GOT3 (cell line): ENCODE measurements at places on chromosomes 5 and 9.

DNA sequence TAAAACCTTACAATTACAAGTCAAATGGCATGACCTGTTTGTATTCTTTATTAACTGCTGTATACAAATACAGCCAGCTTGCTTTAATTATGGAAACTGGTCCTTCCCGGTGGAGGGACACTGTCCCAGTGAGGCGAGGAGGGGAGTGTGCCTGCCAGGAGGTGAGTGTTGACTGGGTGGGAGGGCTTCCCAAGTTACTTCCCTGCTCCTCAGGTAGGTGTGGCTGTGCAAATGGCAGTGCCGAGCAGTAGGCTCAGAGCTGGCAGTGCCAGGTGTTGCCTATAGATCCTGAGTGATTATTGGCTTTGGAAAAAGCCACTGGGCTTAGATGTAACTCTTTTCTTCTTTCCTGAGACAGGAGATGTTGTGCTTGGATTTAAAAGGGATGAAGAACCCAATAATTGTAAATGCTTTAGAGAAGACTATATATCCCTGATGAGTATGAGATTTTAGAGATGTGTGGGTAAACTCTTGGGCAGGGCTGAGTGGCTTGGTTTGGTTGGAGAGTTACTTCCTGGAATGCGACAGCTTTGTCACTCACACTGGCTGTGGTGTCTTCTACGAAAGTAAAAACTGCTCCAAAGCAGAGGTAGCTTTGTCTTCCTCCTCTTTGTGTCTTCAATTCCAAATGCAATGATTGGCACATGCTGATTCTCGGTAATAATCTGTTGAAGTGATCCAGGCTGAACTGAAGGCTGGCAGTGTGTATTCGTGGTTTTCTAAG, 43.7 kb downstream of the GLRX start:
- no peak for DNase-seq

GRCh38 chr9:95952471-95952870, 77.0 kb downstream of the ERCC6L2 start:
- DNase-seq: no peak

DNA sequence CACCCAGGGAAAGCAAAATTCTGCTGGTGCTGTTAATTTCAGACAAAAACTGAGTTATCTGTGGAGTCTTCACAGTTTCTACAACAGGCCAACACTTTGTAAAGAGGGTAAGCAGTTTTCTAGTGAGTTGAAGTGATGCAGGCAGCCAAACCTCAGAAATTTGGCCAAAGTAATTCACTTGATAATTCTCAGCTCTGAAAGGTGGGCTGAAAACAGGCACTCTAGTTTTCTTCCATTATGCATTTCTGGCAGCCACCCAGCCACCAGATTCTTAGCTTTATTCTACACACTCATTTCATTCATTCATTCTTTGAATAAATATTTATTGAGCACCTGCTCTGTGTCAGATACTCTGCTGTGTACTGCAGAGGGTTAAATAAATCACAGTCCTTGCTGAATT, 184.2 kb downstream of the RAB3C start:
- no peak for DNase-seq

DNA sequence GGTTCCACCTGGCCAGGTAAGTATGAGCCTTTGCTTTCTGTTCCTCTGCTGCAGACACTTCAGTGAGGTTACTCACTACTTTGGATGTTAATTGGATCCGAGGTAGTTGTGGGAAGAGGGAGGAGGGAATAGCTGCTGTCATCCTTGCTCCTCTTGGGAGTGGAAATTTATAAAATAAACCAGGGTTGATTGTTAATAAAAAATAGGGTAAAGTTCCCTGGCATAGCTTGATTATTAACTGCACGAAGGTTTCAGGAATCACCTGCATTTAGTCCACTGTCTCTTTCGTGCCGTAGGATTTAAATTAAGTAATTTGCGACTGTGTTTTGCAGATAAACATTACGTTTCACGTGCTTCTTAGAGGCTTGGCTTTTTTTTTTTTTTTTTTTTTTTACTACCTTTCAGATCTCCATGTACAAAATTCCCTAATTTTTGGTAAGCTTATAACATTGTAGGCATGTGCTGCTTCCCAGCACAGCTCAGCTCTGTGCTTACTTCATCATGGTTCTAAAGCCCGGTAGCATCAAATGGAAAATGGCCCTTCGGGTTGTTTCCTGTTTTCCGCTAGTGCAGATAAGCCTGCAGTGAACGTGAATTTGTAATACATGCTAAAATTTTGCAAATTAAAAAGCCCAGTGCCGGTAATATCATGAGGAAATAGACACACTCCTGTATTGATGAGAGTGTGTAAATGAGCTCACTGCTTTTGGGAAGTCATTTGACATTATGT, 26.9 kb upstream of the LTC4S start:
- DNase-seq: no peak

DNA sequence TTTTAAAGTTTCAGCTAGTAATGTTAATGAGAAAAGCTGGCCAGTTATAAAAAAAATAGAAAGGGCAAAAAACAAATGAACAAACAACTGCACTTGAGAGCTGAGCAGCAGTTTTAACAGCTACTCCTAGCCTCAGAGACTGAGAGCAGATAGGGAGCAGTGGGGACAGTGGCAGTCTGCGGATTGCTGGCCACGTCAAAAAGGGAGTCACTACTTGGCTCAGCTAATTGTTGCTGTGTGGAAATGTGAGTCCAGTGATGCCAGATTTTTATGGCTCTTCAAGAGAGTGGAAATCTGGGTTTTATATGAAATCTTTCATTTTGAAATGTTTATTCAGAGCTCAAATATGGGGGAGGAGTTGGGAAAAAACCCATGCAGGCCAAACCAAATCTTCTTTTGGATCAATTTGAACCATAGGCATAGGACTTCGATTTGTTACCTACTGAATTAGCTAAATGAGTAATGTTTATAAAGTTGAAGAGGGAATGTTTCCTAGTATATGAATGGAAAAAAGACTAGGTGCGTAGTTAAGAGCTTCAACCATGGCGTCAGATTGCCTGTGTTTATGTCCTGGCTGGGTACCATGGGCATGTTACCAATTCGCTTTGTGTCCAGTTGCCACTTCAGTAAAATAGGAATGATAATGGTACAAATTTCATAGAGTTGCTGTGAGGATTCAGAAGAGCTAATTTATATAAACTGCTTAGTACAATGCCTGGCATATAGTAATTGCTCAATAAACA, 102.1 kb downstream of the PAM start:
- DNase-seq: no peak

DNA sequence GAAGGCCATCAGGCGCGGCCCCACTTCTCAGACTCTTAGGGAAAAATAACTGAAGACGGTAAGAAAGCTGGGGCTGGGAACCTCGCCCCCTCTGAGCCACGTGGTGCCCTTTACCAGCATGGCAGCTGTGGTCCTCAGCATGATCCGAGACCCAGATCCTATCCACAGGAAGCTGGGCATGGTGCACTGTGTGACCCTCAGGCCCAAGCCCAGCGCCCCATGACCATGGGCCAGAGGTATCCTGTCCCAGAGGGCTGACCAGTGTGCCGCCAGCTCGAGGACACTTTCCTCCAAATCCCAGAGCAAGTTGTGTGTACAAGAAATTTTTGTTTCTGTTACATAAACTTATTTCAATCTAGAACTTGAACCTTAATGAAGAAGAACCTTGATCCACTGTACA, 28.1 kb downstream of the TERT start:
- no peak for DNase-seq

DNA sequence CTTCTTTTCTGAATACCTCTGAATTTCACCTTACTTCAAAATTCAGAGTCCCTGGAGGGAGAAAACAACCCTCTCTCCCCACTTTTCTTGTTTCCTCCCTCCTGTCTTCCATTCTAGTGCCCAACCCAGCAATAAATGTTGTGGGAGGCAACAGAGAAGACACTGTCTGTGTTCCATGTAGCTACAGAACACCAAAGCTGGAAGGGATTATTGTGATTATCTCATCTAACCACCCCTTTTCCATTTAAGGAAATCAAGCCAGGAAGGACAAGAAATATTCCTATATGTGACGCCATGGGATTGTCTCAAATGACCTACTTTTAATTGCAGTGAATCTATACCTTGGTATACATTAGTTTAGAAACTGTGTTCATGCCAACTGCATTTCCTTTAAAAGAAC, 476.6 kb upstream of the TNC start:
- no peak for DNase-seq

GRCh38 chr9:124272979-124273378, 15.2 kb downstream of the NEK6 start:
- no peak for DNase-seq

- no peak for DNase-seq
Observed at GRCh38 chr5:98641671-98642070, 131.8 kb upstream of the RGMB start.

- no peak for DNase-seq
Observed at GRCh38 chr9:126162611-126163381, 163.8 kb upstream of the MVB12B start.

DNA sequence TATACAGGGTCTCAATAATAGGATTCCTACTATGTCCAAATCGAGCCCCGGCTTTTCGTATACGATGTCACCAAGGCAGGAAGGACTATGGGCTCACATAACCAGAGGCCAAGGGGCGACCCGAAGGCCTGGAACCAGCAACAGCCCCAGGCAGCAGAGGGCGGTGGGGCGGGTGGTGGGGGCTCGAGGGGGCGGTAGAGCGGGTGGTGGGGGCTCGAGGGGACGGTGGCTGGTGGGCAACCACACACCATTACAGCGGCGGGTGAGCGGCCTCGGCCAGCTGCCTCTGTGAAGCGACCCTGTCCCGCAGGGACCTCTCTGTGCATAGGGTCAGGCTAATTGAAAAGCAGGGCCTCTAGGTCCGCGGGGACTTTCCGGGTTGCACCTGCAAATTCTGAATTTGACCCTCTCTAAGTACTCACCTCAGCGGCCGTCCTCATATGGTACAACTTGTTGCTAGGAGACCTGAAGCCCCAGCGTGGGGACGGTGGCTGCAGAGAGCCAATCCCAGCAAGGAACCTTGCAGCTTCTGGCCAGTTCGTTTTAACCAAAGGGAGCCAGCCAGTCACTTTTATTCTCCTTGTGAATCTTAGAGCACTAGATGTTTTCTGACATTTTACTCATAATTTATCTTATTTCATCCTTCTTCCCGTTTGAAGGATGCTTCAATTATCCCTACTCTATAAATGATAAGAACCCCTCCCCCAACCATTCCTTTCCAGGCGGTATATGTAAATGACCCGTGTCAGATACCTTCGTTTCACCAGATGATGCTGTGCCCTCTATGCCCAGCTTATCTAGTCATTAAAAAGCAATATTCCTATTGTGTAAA, at the start of gene NME5:
NME5 (minus strand) TSS at position 480 of the 832 bp plus-strand sequence. CDS start 648 bp downstream, outside the sequence.
- no peak for DNase-seq

- no peak for DNase-seq
Observed at GRCh38 chr9:71987471-71988371, 72.7 kb downstream of the C9orf57 start.

DNA sequence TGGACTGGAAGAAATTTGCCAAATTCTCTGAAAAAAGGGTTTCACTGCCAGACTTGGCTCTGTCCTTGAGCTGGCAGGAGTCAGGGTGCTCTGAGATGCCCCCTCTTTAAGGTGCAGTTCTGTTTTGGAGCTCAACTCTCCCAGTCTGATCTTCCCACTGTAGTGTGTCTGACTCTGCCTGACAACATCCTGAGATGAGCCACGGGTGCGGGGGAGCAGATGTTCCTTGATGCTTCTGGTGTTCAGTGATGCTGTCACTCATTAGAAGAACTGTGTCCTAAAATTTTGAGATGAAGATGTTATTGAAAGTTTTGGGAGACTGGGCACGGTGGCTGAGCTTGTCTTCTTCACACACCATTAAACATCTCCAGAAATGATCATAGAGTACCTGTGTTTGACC, 78.2 kb downstream of the BASP1 start:
- DNase-seq: no peak

GRCh38 chr9:38414040-38414723, 10.1 kb downstream of the IGFBPL1 start:
- DNase-seq: no peak

DNA sequence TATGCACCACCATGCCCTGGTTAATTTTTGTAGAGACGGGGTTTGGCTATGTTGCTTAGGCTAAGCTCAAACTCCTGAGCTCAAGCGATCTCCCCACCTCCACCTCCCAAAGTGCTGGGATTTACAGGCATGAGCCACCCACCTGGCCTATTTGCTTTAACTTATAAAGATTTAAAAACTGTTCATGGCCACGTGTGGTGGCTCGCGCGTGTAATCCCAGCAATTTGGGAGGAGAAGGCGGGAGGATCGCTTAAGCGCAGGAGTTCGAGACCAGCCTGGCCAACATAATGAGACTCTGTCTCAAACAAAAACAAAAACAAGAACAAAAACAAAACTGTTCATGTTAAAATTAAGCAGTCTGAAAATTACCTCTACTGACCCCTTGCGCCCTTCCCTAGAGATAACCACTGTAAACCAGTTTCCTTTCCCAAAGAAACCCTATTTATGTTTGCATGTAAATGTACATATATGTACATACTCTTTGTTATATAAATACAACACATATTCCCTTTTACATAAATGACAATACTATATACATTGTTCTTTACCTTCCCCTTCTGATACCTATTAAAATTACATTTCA, 1.5 kb downstream of the AK6 start:
- DNase-seq: no peak

- no peak for DNase-seq
Observed at GRCh38 chr5:6803981-6804550, 90.8 kb downstream of the TENT4A start.

DNA sequence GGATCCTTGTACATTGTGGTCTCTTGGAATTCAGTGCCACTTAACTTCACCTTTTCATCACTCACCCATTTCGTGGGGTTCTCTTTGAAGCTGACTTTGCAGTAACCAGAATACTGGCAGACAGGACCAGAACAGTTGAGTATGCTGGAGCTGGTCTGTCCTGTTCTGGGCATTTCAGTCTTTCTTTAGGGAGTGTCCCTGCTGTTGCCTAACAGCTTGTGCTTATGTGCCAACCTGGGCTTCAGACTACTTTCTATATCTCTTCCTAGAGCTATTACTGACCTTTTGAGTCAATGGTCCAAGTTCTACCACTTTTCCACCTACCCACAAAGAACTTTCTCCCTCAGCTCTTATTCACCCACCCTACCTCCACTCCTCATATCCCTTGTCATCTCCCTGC, 10.0 kb upstream of the INSL6 start:
- no peak for DNase-seq

GRCh38 chr5:161544350-161544765, 2.2 kb downstream of the GABRB2 start:
- no peak for DNase-seq

DNA sequence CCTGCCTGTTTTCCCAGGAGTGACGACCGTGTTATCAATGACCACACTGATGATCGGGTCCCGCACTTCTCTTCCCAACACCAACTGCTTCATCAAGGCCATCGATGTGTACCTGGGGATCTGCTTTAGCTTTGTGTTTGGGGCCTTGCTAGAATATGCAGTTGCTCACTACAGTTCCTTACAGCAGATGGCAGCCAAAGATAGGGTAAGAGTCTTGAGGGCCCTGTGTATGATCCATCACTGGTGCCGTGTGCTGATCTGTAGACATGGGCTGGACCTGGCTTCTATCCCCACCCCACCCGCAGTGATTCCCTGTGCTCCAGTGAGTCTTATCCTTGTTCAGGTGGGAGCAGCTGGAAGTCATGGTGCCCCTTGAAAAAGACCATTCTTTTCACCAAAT, 26.0 kb downstream of the GABRP start:
- DNase-seq: no peak

GRCh38 chr5:13552361-13552760, 392.1 kb downstream of the DNAH5 start:
- DNase-seq: no peak
